ENCODE measurements at places on chromosomes 1 and 21.

- no peak for DNase-seq
Measured at GRCh38 chr1:164510435-164510834, 48.5 kb upstream of the PBX1 start.

DNA sequence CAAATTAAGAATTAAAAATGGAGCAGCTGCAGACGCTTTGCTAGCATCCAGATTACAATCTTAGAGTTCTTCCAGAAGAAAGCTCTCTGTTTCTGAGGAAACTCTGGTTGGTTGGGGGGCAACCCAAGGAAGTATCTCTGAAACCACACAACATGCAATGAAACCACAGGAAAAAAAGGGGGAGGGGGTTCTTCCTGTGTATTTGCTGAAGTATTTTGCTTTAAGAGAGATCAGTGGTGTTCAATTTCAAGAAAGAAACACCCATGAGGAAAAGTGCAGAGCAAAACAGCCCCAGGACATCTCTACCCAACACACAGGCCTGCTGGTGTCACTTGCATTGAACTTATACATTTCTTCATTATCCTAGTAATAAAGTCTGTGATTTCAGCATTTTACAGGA is 19.7 kb upstream of the TIAM1 start:
- no peak for DNase-seq

DNA sequence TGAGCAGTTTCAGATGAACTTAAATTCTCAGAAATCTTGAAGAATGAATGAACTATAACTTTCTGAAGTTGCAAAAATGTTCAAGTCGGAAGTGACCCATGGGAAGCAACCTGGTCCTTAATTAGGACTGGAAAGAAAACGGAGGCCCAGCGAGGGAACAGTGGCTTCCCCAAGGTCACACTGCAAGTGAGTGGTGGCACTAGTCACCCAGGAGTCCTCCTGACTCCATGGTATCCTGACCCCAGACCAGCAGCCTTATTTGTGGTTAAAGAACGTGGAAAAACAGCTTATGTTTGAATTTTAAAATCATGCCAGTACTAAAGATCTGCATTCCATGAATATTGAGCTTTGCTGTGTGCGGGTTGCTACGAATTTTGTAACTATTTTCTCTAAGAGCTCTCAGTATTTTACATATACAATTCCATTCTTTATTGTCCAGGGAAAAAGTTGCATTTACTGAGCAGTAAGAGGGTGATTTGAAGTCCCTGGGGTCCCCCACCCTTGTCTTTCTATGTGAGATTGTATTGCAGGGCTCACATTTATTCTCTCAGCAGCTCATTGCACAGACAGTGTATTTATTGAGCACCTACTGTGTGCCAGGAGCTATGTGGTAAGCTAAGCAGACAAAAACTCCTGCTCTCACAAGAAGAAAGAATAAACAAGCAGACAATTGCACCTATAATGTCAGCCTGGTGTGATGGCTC is 61.6 kb upstream of the ATP5PO start:
- no peak for DNase-seq

DNA sequence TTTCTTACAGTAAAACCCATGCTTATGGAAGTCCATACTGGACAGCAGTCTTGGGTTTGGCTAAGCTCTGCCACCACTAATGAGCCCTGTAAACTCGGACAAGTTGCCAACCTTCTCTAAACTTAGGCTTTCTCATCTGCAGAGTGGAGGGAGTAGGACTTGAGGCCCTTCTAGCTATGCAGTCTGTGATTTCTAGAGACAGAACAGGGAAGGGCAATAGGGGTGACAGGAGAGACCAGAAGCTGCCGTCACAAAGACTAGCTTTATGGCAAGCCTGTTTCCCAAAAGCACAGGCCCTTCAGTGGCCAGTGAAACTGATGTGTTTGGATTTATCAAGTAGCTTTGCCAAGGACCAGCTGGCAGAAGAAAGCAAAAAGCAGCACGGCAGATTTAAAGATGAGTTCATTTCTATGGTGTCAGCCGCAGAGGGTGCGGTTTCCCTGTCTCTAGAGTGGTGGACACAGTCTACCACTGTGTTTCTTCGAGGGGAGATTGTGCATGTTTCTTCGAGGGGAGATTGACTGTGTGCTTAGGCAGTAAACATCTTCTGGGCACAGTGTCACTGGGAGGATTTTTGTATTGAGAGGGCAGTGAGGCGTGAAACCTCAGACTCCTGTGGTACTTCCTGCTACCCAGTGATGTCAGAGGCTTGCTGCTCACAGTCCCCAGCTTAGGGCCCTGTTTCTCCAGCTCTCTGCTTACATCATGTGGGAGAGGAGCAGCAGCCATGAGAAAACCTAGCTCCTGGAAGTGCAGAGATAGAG is 119.0 kb downstream of the ROR1 start:
- peak; percentile 46 for DNase-seq

DNA sequence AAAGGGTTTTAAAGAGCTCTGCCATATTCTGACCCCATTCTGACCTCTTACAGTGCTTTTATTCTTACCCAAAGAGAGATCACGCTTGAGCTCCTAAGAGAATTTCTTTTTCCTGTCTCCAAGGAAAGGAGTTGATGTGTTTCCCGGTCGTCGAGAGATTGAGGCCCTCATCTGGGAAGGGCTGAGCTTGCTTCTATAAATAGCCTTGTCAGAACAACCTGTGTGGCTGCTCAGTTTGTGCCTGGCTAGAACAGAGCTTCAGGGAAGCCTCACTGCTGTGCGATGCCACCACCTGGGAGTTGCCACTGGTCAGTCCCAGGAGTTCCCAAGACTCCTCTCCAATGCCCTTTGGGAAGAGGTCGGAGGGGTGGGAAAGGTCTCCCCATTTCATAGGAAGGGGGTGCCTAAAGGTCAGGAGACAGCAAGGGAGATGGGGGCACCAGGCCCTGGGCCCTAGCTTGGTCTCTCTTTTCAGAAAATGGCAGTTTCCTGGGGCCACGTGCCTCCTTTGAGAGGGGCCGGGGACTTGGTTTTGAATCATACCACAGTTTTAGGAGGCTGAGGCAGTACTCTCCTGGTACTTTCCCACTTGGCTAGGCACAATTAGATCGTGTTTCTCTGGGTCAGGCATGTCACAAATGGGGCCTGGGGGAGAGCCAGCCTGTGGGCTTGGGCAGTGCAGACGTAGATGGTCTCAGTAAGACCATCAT is 52.1 kb downstream of the EIF2D start:
- DNase-seq, result no peak

DNA sequence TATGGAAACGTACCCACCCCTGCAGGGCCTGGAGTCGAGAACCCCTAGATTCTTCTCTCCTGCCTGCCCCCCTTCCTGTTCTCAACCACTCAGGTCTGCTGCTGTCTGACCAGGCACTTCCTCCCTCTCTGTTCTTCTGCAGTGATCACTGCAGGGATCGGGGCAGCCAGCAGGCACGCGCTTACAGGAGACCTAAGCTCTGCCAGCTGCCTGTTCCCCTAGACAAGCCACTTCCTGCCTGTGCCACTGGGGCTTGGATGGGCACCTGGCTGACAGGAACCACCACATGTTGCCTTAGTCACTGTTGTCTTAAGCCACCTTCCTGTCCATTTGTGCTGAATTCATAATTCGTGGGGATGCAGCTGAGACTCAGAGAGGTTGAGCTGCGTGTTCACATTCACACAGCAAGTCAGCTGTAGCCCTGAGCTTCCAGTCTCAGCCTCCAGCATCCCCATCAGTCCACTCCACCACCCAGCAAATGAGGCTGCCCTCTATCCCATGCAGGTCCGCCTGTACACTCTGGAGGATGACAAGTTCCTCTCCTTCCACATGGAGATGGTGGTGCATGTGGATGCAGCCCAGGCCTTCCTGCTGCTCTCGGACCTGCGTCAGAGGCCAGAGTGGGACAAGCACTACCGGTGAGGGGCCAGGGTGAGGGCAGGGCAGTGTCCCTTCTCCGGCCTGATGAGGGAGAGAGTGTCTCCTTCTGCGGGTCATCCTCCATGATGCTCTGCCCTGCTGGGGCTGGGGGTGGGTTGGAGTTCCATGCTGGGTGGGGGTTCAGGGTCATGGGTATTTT is 18.6 kb downstream of the FAM151A start:
- DNase-seq, result no peak

Data from activated B cell treated with CpG ODN at 0.5 μM for 24 hours (primary cell).